ENCODE measurements at places on chromosomes 4 and X.

GRCh38 chrX:17496407-17496806, 121.4 kb downstream of the NHS start:
- DNase-seq, result no peak

DNA sequence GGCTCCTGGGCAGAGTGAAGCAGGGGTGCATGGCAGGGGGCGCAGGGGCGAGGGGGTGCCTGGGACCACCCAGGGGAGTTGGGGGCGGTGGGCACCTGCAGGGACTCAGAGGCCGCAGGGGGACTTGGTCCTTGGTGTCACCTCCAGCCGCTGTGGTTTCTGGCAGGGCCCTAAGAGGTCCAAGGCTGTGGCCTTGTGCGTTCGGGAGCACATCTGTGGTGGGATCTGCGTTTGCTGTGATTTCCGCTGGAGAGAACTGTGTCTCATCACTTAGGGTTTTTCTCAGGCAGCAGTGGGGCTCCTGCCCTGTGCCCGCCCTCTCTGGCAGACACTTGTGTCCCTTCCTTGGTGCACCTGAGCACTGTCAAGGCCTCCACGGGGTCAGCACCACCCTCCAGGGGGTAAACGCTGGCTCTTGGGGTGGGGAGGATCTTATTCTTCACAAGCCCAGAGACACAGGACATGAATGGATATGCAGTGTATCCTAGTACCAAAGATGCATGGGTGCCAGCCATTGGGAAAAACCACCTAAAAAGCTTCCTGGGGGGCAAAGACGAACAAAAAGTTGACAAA, 66.5 kb downstream of the ACOX3 start:
- DNase-seq, result no peak

- DNase-seq, result no peak
These were observed 19.2 kb downstream of the SUPT20HL2 start for GRCh38 chrX:24294619-24295018.

GRCh38 chrX:40121618-40122017, 23.9 kb upstream of the BCOR start:
- no peak for DNase-seq
